NCI-H774 (cell line): ENCODE measurements at places on chromosomes 3 and 15.

DNA sequence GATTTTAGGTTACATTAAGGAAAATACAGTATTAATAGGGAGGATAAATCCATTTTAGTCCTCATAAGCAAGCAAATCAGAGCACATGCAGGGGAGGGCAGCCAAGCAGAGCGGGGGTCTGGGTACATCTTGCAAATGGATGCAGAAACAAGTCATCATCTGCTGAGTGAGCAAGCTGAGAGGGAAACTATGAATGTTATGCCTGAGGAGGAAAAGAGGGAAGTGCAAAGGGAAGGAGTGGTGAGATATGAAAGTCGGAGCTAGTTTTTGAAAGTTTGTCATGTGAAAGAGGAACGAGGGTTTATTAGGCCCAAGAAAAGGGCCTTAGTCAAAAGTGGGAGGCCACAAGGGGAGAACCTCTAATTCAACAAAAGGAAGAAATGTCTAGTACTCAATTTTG, 15.4 kb downstream of the PTX3 start:
- no peak for DNase-seq

GRCh38 chr3:137335478-137335877, 377.7 kb downstream of the IL20RB start:
- no peak for DNase-seq

- DNase-seq = no peak
These were observed 107.2 kb upstream of the HACD2 start for GRCh38 chr3:123692041-123692440.

- no peak for DNase-seq
These were observed 163.9 kb downstream of the SMAD6 start for GRCh38 chr15:66865622-66866611.

DNA sequence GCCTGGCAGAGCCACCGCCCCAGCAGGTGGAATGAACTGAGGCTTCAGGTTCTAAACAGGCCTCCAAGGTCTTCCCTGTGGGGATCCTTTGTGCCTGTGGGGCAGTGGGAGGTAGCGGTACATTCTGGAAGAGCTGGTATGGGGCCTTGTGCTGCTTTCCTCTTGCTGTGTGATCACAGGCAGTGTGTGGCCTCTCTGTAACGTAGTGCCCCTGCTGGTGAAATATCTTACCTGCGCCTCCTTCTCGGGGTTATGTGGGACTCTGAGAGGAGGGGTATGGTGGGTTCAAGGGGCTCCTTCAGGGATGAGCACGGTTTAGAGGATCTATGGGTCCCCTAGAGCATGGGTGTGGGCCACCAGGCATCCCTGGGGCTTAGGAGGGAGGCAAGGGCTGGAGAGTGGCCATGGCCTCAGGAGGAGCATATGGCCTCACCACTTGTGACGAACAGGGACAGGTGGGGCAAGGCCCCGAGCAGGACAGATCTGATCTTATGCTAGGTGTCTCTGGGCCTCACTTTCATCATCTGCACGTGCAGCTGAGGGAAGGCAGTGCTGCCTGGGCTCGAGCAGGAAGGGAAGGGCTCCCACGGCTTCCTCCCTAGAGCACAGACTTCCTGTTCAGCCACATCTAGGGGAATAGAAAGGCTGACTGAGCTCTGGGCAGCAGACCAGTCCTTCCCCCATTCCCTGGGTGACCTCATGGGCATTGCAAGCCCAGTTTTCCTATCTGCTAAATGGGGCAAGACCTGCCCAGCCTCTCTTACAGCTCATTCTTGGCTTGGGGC, 1.9 kb upstream of the ALS2CL start:
- no peak for DNase-seq

DNA sequence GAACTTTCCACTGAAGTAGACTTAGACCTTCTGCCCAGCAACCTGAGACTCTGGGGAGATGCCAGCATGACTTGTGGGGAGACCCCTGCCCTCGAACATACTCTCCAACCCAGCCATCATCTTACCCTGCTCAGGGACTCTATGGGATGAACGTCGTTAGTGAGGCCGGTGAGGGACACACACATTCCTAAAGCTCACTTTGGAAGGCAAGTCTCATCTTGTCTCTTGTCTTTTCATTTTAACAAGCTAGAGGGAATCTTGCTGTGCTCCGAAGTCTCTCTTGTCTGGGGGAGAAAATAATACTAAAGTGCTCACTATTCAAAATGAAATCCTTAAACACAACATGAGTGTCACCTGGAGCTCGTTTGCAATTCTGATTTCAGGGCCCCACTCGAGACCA, 239.5 kb upstream of the HES1 start:
- no peak for DNase-seq

GRCh38 chr3:172658344-172659245, 52.3 kb downstream of the NCEH1 start:
- DNase-seq = no peak

GRCh38 chr15:92889390-92890107, 10.6 kb upstream of the CHD2 start:
- DNase-seq = no peak

GRCh38 chr3:124699686-124700396, 30.4 kb upstream of the UMPS start:
- no peak for DNase-seq

DNA sequence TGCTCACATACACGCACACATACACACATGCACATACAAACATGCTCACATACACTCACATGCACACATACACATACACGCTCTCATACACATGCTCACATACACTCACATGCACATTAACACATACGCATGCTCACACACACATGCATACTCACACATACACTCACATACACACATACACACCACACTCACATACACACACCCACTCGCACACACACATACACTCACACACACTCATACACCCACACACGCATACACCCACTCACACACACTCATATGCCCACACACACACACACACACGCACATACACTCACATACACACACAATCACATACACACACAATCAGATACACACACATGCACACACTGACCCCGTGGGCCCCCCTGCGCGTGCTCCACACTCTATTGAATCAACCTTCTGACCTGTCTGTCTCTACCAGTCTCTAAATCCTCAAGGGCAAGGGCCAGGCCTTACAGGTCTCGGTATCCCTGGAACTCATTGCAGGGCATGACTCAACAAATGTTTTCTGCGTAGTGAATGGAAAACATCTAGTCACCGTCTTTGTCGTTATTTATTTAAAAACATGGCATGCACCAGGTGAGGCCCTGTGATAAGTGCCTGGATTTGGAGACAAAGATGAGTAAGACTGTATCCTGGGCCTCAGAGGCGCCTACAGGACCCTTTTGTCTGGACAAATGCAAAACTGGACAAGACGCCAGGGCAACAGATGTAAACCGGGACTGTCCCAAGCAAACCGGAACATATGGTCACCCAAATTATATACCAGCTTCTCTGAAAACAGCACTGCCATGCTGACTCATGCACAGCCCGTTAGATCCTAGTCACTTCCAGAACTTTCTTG, 41.8 kb downstream of the GRK7 start:
- DNase-seq = no peak

DNA sequence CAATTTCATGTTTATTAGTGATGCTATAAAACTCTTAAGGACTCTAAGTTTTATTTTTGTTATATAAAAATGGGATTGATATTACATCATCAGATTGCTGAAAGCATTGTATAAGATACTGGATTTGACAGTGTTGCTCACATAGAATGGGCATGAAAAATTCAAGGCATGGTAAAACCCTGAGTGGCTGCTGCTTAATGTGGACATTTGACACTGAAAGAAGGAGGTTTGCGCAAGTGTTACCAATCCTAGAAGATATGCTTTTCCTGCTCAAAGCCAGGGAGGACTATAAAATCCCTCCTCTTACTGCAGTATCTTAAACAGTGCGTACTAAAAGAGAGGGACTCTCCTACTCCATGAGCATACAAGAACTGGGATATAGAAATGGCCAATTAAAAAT, 65.8 kb upstream of the PTX3 start:
- no peak for DNase-seq

- DNase-seq = no peak
These were observed 651.2 kb downstream of the DIPK2A start for GRCh38 chr3:144622845-144623244.

- DNase-seq = no peak
These were observed 119.6 kb downstream of the UACA start for GRCh38 chr15:70643783-70644125.

DNA sequence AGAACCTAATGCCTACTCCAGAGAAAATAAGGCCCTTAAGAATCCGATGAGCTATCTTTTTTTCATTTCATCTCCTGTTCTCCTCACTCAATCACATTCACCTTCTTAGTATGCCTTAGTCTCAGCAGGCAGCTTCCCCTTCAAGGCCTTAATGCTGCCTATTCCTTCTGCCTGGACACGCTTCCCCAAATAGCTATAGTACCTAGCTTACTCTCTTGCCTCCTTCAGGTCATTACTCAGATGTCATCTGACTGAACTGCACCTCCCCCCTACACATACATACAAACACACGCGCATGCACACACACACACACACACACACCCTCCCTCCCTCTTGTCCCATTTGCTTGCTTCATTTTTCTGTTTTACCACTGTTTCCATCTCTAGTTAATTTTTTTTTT, 191.5 kb upstream of the MLF1 start:
- no peak for DNase-seq

DNA sequence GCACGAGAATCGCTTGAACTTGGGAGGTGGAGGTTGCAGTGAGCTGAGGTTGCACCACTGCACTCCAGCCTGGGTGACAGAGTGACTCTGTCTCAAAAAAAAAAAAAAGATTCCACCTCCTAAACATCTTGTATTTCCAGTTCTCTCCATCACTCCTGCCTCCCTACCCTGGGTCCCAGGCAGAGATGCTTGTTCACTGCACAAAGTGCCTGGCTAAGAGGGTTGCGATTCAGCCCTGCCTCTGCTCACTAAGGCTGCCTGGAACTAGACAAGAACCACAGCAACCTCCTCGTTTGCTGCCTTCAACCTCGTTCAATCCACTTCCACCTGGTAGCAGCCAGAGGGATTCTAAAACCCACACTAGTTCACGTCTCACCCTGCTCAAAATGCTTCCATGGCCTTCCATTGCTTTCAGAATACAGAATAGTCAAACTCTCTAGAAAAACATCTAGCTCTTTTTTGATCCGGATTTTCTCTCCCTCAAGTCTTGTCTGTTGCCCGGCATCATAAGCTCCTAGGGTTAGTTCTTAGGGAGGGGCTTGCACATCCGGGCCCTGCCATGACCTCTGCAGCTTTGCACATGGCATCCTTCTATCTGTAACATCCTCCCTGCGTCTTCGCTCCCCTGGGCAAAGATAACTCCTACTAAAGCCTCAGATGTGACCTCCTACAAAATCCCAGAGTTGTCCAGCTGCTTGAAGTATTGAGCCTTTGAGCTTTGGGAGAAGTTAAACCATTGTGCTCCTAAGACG, 1.0 kb upstream of the MCM2 start:
- DNase-seq = no peak

- no peak for DNase-seq
These were observed 38.1 kb upstream of the ZBTB38 start for GRCh38 chr3:141330235-141330634.

- no peak for DNase-seq
These were observed 357.8 kb downstream of the OCA2 start for GRCh38 chr15:27741226-27741860.

DNA sequence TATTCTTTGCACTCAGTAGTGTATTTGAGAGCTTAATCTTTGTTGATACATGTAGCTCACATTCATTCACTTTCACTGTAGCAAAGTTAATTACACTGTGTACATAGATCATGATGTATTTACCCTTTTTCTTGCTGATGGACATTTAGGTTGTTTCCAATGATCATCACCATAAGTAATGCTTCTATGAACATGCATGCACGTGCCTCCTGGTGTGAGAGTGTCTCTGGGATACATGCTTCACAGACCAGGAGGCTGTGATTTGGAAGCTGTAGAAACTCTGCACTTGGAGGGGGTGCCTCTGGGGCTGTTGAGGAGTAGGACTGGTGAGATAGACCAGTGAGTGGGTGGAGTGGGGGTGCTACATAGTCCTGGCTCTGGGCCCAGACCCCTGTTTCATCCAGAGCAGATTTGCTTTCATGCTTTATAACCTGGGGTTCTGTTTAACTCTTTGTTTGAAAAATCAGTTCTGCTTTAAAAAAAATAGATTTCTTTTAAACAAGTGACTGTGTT, 18.2 kb upstream of the SMAD3 start:
- peak; percentile 34 for DNase-seq

- DNase-seq = no peak
These were observed 264.4 kb downstream of the TIGIT start for GRCh38 chr3:114558271-114558670.

DNA sequence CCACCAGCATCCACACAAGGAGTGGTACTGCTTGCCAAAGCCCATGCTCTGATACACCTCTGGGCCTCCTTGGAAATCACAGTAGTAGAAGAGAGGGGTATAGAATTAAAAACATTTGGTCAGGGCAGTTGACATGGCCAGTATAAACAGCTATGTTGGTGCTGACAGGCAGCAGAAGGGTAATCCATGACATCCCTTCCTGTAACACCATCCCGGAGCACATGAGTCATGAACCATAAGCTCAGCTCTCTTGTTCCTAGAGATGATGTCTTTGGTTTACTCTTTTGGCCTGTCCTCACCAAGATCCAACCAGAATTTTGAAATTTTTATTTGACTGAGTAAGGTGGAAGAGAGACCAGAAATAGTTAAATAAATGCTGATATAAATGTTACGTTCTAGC, 132.6 kb upstream of the CTDSPL start:
- DNase-seq = no peak

DNA sequence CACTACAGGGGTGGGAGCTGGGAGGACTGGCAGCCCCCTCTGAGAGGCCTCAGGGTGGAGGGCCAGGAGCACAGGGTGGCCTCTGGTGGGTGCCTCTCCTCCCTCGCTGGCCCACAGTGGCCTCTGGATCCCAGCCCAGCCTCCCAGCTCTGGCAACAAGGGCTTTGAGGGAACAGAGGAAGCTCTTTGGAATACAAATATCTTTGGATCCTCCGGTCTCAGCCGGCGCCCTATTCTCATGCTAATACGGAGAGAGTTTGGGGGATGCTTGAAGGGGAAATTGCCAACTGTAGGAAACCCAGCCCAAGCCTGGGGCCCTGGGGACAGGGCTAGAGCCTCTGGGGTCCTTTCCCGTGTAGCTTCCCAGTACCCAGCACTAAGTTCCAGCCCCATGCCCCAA, 33.4 kb upstream of the INSYN1 start:
- no peak for DNase-seq
